ENCODE measurements at places on chromosomes 5 and 9.

DNA sequence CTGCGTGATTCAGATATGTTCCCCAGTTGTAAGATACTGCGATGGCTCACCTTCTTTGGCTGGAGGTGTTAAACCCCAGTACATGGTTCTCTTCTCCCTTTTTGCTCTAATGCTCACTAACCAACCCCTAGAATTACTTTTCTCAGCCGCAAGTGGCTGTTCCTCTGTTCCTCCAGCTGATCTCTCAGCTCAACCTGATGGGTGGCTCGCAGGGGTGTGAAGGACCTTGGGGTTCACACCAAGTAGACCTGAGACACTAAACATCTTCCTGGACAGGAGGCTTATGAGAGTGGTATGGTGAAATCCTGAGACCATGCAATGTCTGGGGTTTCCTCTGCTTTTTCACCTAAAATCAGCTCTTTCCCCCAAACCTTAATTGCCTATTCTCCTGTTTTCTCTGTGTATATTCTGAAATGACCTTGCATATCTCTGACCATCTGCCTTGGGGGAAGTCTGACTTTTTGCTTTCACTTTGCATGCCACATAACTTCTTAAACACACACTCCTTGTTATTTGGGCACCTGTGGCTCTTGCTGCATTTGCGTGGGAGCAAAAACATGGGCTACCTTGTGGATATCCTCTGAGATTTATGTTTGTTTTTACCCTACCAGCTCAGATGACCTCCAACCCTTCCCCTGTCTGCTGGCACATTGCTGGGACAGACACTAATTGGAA, 15.9 kb upstream of the IFNA14 start:
- no peak for DNase-seq

DNA sequence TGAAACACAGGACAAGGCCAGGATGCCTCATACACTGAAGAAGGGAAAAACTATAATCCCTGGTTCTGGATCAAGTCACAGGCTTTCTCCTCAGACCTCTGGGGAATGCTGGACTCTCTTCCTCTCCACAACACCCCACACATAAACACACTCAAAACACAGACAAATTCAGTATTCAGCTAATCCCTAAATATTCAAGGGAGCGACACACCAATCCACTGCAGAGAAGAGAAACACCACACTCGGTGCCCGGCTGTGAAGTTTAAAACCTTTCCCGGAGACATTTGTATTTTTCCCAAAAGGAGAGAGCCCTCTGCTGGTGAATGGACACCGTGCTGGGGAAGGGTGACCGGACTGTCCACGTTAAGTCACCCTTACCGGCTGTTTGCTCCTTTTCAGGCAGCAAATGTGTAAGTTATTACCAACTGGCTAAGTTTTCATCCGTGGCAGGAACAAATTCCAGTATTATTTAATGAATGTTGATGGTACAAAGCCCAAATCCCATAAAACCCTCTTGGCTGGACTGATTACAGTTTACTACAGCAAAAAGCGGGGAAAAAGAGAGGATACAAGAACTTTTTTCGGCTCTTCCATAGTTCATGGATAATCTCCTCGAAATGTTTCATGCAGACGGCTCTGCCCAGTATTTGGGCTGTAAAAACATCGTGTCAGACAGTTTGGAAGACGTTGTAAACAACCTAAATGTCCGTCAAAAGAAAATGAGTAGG, 130.9 kb upstream of the SLC30A5 start:
- DNase-seq, result peak; percentile 11

DNA sequence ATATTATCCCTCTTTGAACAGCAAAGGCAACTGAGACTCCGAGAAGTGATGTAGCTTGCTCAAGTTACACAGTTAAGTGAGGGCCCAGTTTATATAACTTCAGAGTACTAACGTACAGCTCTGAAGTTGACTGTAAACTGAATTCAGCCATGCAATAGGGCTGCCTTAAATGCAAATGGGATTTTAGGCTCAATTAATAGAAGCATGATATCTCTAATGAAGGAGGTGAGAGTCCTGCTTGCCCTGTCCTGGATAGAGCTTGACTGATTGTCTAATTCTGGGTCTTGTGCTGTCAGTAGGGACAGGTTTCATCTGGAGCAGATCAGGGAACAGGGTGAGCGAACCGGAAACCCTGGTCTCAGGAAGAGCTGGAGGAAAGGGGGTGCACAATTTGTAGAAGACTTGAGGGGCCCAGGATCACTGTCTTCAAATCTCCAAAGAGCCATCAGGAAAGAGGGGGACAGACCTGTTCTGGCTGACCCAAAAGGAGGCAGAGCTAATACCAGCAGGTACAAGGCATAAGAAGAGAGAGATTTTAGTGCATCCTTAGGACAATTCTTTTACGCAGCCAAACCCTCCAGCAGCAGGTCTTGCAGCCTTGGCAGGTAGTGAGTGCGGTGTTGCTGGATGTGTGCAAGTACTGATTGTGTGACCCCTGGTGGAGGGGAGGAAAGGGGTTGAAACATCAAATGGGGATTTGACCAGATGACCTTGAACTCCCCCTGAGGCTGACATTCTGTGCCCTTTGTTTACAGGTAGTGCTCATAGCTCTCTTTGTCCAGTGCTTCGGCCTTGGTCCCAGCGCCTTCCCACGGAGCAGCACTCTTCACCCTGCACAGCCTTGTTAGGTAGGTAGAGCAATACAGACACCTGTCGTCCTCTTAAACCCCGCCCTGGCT, 13.0 kb downstream of the GSN start:
- DNase-seq, result peak; percentile 42

GRCh38 chr9:88168564-88168963, 30.3 kb upstream of the SPATA31C2 start:
- no peak for DNase-seq

DNA sequence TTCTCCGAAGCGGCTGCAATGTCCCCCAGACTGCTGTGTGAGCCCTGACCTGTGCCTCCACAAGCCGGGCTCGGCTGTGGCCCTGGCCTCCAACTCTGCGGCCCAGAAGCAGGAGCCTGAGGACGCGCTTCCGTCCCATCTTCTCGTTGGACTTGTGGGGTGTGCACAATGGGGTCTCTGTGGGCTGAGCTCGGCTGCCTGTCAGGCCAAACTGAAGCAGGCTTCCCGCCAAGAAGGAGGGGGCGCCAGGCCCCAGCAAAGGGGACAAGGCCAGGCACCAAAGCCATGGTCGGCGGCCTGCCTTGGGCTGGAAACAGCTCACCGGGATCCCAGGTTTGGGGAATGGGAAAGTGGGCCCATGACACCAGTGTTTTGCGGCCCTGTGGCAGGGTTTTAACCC, 4.1 kb downstream of the NOTCH1 start:
- no peak for DNase-seq

- peak; percentile 38 for DNase-seq
Observed at GRCh38 chr5:135053989-135054388, 20.0 kb upstream of the PITX1 start.

DNA sequence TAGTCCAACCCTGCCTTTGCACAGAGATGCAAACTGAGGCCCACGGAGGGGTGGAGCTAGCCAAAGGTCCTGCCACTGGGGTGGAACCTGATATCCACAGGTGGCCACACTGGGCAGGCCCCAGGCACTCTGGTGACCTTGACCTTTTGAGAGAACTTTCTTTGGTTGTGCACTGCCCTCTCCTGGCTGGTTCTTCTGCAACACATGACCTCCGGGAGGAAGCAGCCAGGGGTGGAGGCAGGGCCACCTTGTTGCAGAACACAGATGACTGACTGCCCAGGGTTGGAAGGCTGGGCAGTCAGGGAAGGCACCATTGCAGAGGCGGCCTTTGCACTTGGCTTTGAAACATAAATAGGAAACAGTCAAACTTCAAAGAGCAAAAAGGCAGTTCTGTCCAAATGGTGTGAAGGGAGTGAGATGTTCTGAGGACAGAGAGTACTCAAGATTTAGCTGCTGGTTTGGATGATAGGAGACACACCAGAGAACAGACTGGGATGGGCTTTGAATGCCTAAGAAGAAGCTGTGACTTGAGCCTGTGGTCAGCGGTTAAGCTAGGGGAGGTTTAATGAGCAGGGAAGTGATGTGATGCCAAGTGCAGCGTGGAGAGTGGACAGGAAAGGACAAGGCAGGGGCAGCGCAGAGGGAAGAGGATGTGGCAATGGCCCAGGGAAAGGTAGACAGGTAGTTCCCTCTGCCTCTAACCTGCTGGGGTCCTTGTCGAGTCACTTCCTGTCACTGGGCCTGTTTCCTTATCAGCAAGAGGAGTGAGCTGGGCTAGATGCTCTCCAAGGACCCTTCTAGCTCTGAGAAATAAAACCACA, 6.8 kb upstream of the TCOF1 start:
- DNase-seq, result peak; percentile 66

GRCh38 chr9:86983249-86983619, 35.9 kb upstream of the GAS1 start:
- no peak for DNase-seq

DNA sequence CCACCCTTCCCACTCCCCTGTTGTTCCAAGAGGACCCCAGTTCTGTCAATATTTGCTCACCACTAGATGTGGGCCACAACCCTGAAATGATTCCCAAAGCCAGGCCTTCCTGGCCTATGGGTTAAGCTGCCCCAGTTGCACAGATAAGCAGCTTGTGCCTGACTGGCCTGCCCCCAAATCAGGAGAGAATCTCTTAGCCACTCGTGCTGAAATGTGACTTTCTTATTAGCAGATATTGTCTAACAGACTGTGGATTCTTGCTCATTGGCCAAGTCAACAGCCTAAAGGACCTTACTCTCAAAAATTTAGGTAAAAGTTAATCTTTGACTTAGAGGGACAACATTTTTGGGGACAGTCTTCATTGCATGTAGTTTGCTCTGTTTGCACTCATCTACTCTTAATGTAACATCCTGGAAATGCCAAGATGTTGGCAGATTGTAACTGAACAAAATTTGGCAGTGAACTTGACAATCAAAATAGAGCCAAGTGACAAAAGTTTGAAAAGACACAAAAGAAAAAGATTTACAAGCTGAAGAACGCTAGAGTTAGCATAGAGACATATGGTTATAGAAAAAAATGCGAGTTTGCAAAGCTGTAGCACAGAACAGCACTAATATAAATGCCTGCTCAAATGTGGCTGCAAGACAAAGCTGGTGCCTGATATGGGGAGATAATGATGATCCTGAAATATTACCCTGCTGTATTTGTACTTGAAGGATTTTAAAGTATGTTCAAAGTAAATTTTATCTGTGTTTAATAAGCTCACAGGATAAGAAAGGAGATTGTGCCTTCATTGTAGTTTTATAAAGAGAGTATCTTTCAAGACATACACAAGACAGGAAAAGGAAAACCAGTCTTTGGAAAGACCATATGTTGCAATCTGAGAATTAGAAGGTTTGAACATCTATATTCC, 29.0 kb upstream of the FSD1L start:
- no peak for DNase-seq

GRCh38 chr5:165083394-165083793, 1578.0 kb downstream of the MAT2B start:
- no peak for DNase-seq

GRCh38 chr9:1198085-1198484, 147.9 kb downstream of the DMRT2 start:
- DNase-seq, result no peak

DNA sequence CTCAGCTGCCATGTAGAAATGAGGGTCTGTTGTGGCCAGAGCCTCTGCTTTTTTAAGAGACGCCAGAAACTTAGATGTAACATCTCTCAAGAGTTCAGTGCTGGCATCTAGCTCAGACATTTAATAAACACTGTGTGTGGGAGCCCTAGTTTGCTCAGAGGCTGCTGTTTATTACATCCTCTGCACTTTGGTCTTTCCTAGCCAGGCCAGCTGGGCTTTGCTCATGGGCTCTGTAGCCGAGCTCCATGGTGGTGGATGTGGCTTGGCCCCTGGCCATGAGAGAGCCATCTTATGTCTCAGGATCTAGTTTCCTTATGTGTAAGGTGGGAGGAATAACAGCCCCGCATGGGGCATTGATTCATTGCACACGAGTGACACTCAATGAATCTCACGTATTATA, 30.0 kb downstream of the ARHGEF37 start:
- no peak for DNase-seq

DNA sequence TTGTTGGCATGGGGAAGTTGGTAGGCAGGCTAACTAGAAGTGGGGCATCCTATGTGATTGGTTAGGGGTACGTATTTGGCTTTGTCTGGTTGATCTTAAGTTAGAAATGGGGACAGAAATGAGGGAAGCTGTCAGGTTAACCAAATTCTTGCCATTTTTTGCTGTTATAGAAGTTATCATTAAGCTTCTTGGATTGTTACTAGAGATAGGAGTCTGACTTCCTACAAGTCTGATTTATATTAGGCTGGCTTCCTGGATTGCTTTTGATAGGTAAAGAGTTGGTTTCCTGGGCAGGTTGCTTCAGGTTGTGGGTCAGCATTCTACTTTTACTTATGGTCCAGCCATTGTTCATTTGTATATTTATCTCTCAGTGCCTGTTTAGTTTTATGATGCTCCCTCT, 216.9 kb downstream of the TLE4 start:
- DNase-seq, result no peak
